ENCODE measurements at places on chromosomes 6 and 20.

DNA sequence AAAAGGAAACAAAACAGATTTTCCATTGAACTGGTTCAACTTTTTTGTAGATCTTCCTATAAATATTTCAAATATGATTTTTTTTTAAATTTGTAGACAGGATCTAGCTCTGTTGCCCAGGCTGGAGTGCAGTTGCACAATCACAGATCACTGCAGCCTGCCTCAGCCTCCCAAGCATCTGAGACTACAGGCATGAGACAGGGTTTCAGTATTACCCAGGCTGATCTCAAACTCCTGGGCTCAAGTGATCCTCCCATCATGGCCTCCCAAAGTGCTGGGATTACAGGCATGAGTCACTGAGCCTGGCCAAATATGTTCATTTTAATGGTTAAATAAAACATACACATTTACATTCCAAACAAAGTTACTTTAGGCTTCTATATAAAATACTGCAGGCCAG is 33.6 kb downstream of the SAMHD1 start:
- DNase-seq, result no peak

- DNase-seq, result no peak
Observed at GRCh38 chr6:163507965-163508364, 93.4 kb downstream of the QKI start.

DNA sequence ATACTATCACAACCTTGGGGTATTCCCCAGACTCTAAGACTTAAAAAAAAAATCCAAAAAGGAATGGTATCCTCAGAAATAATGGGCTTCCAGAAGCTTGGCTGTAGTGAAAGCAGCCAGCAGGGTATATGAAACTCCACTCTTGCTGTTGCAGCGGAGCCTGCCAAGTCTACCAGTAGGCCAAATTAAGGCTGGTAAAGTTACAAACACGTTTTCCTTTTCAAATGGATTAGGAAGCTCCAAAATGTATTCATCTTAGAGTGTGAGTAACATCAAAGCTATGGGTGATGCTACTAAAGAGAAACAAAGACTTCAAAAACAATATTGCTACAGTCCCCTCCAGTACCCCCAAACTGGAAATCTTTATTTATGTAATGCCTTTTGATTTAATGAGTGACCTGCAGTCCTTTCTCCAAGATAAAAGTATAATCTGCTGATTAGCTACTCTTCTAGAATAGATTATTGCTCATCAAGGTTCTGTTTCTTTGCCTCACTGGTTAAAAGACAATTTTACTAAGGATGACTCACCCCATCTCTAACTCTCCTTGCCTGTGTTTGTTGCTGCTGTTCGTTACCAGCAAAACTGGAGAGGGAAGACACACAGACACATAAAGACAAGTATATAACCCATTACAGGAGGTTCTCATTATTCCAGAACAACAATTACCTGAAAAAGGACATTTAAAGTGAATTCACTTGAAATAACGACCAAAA is 84.9 kb downstream of the BTBD9 start:
- DNase-seq, result no peak

DNA sequence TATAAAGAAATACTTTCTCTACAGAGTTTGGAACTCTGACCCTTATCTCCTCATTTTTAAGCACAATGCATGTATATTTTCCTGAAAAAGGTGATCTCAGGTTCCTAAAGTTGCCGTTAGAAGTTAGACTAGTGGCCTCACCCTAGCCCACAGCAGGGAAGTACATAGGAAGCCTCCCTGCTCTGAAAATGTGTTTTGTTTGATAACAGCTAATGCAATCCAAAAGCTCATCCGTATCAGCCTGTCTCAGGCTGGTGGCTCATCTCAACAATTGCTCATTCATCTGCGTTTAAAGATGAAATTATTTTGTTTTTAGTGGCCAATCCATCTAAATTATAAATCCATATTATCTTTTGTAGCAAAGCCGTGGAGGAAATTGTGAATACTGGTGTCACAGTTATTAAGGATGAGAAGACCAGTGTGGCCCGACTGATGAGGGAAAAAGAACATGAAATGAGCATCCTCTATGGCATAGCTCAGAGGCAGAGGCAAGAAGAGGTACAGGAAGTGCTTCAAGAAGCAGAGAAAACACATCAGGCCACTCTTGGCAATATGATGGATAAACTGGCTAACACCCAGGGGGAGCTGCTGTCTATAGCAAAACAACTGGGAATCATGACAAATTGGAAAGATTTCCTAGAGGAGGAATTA is 20.1 kb downstream of the C6orf163 start:
- DNase-seq, result no peak

GRCh38 chr6:47302043-47302442 is 7.7 kb downstream of the TNFRSF21 start:
- no peak for DNase-seq
